ENCODE measurements at places on chromosomes 7 and 10.
A peak's percentile ranks its signal among the peaks of the same experiment; 100 is the strongest.

GRCh38 chr10:103396067-103396788 is at the start of the genes ATP5MK and PDCD11:
ATP5MK (minus strand) TSS chr10:103396475; CDS start chr10:103392457, 4,018 bp downstream.
PDCD11 (plus strand) TSS chr10:103396626; CDS start chr10:103398427, 1,801 bp downstream.
- DNase-seq, result peak; percentile 87

DNA sequence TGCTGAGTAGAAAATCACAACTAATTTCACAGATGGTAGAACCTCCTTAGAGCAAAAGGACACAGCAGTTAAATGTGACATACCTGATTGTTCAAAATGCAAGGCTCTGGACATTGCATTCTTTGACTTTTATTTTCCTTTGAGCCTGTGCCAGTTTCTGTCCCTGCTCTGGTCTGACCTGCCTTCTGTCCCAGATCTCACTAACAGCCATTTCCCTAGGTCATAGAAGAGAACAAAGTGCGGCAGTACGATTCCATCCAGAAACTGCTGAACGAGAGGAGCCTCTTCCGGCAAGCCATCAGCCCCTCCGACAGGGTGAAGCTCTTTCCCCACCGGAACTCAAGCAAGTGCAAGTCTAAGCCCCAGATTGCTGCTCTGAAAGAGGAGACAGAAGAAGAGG is 186.9 kb downstream of the CFTR start:
- no peak for DNase-seq

GRCh38 chr7:29009947-29010346 is 51.8 kb upstream of the TRIL start:
- DNase-seq, result no peak

DNA sequence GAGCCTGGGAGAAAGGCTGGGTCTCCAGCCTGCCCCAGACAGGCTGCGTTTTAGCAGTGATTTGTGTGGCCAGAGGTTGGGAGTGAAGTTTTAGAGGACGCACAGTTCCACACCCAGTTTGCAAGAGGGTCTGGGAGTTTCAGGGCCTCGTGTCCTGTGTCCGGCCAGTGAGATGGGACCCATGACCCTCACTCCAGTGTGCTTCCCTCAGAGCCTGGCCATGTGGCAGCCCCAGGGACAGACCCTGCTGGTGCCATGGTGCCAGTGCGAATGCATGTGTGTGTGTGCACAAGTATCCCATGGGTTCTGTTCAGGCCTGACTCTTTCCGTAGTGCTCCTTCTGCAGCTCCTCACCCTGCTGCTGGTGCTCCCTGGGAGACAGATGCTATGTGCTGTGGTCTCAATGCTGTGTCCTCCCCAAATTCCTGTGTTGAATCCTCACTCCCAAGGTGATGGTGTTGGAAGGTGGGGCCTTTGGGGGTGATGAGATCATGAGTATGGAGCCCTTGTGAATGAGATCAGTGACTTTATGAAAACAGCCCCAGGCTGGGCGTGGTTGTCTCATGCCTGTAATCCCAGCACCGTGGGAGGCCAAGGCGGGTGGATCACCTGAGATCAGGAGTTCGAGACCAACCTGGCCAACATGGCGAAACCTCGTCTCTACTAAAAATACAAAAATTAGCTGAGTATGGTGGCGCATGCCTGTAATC is 16.5 kb downstream of the ECHDC3 start:
- no peak for DNase-seq

DNA sequence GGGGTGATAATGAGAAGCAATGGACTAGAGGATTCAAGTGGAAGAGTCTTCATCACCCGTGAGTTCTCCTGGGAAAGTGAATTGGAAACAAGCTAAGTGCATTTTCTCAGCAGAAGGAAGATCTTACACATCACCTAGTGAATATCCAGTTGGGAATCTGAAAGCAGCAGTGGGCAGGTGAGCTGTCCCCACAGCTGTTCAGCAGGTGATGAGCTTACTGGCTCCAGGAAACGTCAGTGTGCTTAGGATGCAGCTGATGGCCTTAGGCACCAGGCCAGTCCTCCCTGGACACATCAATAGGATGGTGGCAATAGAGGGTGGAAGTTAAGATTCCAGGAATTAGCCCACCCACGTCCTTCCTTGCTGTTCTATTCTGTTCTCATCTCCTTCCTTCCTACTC is 66.7 kb downstream of the NOD1 start:
- no peak for DNase-seq

- no peak for DNase-seq
These were observed 204.7 kb downstream of the EBF3 start for GRCh38 chr10:129759214-129760002.

DNA sequence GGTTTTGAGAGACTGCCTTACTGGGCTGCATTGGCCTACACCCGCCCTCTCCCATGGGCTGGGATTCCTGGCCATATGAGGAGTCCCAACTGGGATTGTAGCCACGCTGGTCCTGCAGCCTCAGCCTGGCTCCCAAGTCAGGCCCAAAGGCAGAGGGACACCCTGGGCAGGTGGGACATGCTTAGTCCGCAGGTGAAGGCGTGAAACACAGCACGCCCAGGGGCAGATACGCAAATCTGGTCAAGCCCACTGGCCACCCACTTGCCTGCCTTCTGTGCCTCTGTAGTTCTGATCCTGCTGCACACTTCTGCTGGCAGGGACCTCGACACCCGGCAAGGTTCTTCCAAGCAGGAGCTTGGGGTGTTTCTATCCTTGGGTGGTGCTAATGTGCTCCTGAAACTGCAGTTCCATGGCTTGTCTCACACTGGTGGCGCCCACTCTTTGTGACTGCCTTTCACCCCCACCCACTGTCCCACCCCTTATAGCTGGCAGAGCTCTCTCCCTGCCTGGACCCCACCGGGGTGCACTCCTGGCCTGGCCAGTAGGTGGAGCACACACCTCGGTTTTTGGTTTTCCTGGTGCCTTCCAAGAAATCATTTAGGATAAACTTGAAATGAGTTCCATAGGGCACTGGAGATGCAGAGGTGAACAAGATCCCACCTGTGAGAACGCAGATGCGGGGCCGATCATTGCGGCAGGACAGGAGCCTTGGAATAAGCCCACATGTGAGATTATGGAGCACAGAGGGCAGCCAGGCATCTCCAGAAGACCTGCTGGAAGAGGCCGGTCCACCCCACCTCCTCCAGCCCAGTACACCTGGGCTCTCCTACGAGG is 47.9 kb downstream of the MKI67 start:
- DNase-seq, result no peak

DNA sequence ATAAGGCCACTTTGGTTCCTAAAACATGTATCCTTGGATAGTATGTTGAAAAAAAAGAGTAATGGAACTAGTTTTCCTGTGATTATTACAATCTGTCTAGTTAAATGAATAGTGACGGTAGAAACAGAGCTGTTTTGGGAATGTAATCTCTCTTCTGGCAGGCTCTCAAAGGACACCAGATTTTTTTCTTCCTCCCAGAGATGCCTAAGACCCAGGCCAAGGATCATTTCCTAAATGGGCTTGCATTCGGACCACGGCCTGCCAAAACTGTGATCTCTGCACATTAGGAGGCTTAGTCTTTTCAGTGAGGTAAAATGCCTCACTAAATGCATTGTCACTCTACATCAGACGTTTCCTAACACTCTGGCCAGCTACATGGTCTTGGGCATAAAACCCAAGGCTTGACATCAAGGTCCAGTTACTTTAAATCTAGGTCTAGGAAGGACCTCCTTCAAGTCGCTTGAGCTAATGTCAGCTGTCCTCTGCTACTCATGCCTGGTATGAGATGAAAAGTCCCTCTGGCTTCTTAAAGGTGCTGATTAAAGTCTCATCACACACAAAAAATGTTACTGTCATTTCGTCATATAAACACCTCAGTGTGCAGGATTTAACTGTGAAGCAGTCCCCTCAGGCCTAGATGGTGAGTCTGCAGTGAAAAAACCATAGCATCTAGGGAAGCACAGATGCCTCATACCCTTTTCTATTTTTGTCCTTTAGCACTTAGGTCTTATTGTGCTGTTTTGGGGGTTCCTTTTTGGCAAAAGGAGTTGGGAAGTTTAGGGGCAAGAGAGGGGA is 47.7 kb downstream of the DLD start:
- no peak for DNase-seq

GRCh38 chr7:148261996-148262688 is 328.4 kb upstream of the C7orf33 start:
- no peak for DNase-seq

- no peak for DNase-seq
These were observed 170.8 kb downstream of the PDE1C start for GRCh38 chr7:31899356-31899927.

- no peak for DNase-seq
These were observed 56.5 kb upstream of the MPP7 start for GRCh38 chr10:28359334-28359733.

DNA sequence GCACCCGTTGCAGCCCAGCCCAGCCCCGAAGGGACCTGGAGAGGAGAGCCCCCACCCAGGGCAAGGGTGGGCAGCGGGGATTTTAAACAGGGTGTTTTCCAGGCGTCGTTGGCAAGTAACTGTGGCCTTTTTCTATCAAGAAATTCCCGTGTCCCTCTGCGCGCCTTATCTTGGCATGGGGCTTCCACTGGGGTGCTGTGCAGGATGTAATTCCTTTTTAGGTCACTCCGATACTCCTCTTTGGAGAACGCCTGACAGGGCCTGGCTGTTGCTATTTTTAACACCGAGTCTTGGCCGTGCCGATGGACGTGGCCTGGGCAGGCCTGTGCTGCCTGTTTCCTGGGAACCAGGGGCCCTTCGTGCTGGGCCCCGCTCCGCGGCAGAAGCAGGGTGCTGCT is 93.8 kb downstream of the INPP5A start:
- DNase-seq, result no peak

- no peak for DNase-seq
These were observed 89.6 kb downstream of the FOXL3 start for GRCh38 chr7:379456-380138.

DNA sequence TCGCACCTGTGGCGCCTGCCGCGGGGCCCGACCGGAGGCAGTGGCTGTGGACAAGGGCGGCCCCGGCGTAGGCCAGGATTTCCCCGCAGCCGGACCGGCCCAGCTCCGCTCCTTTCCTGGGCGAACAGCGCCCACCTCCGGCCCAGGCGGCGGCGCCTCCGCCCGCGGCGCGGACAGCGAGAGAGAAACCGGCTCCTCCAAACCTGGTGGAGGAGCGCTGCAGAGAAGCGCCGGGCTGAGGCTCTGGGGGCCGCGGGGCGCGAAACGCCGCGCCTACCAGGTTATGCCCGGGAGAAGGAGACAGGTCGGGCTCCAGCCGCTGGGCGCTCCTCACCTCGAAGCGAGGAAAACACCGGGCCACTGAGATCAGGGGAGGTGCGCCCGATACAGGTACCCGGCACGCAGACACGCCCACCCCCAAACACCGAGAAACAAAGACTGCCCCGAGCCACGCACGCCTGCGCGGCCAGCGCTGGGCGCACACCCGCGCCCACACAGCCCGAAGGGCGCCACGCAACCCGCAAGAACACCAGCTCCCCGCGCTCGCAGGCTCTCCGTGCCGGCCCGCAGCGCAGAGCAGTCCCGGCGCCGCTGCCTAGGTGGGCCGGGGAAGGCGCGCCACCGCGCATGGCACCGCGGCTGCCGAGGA is 3.3 kb downstream of the GRID1 start:
- DNase-seq, result no peak

DNA sequence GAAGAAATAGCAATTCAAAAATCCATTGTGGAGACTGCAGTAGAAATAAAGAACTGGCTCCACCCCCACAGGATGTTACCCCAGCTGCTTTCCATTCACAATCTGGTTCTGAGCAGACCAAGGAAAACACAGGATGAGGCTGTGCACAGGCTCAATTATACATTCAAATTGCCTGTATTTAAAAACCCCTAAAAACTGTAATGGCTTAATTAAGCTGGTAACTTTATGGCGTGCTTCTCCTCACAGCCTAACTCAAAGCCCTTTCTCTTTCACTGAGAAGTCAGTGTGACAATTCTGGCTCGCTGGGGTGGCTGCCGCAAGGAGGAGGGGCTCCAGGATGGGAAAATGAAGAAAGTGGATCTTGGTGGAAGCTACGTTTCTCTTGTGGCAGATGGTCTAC is 1191.1 kb downstream of the SORCS1 start:
- DNase-seq, result no peak

DNA sequence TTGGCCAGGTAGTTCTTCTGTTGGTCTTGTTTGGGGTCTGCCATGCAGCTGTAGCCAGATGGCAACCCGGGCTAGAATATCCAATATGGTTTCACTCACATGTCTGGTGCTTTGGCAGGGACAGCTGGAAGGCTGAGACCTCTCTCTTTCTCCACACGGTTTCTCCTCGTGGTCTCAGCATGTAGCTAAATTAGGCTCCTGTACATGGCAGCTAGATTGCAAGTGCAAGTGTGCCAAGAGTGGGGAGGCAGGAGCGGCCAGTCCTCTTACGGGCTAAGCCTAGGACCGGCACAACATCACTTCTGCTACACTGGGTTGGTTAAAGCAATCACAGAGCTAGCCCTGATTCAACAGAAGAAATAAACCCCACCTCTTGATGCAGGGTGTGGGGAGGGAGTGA is 9.3 kb upstream of the PDE1C start:
- DNase-seq, result no peak

- no peak for DNase-seq
These were observed 87.1 kb downstream of the HECW1 start for GRCh38 chr7:43199371-43200160.
